ENCODE measurements at places on chromosomes 13 and 19.

GRCh38 chr13:112859817-112860190 lies 109.2 kb upstream of the MCF2L start:
- no peak for DNase-seq

GRCh38 chr13:60032851-60033250 lies 130.9 kb downstream of the DIAPH3 start:
- no peak for DNase-seq

GRCh38 chr13:54424344-54424743 lies 1395.7 kb downstream of the OLFM4 start:
- no peak for DNase-seq

DNA sequence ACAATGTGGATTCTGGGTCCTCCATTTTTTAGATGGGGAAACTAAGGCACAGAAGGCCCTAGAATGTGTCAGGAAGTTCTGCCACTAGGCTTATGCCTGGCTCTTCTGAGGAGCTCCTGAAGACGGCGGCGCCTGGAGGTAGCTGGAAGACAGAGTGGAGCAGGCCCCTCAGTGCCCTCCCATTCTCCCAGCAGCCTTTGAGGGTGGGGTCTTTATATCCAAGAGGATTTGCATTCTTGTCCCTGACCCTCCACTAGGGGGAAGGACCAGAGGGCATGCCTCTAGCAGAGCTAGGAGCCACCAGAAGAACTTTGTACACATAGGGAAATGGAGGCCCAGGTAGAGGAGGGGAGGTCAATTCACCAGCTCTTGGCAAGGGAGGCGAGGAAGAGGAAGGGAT lies 9.4 kb downstream of the CELF5 start:
- DNase-seq = no peak

GRCh38 chr13:78032132-78032531 lies 113.5 kb upstream of the EDNRB start:
- DNase-seq = no peak

- no peak for DNase-seq
These were observed 29.2 kb downstream of the SIPA1L3 start for GRCh38 chr19:37936166-37936565.

DNA sequence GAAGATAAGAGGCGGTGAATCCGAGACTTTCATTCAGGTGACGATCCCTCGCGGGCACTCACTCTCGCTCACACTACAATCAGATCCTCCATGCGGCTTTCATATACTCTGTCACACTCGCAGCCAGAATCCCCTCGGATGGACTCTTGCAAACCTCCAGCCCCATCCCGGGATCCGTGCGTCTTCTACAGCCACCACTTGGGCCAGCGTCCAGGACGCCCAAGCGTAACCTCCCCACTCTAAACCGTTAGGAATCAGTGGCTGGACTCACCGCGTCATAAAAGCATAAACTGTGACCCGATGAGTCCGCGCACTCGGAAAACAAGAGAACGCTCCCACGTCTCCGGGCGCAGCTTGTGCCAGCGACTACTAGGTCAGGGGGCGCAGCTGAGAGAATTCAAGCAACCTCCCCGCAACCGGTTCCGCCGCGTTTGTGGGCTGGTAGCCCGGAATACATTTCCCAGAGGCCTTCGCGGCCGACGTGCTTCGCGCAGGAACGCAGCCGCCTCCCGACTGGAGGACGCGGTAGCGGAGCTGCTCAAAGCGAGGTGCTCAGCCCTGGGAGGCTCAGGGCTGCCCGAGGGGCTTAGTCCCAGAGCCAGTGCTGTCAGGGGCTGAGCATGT lies 27.6 kb downstream of the ZNF607 start:
- peak; percentile 70 for DNase-seq

GRCh38 chr13:107867701-107868661 lies 347.4 kb downstream of the LIG4 start:
- DNase-seq = no peak

GRCh38 chr13:30727491-30728355 lies 7.6 kb upstream of the ALOX5AP start:
- no peak for DNase-seq

GRCh38 chr13:49996161-49996915 lies 504 bp upstream of the TRIM13 start:
- peak; percentile 88 for DNase-seq

GRCh38 chr13:73989244-73989843 lies 144.9 kb downstream of the KLF12 start:
- no peak for DNase-seq

GRCh38 chr19:28577233-28577632 lies 635.7 kb downstream of the UQCRFS1 start:
- no peak for DNase-seq

- no peak for DNase-seq
These were observed 26.9 kb downstream of the RFX1 start for GRCh38 chr19:13979244-13979615.

GRCh38 chr19:19372656-19373416 lies 32.6 kb upstream of the GATAD2A start:
- no peak for DNase-seq

DNA sequence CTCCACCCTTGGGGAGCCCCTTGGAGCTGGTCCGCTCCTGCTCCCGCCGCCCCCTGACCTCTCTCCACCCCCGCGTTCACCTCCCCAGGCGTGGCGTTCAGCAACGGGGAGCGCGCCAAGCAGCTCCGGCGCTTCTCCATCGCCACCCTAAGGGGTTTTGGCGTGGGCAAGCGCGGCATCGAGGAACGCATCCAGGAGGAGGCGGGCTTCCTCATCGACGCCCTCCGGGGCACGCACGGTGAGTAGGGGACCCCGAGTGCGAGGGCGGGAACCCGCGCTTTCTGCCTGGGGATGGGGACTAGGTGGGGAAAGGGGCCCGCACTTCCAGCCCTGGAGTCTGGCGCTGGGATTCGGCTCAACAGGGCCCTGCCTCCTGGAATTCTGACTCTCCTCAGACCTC lies 1.7 kb downstream of the CYP2A13 start:
- DNase-seq = no peak

- DNase-seq = peak; percentile 22
These were observed 25.2 kb downstream of the ZNRF4 start for GRCh38 chr19:5480427-5480836.

DNA sequence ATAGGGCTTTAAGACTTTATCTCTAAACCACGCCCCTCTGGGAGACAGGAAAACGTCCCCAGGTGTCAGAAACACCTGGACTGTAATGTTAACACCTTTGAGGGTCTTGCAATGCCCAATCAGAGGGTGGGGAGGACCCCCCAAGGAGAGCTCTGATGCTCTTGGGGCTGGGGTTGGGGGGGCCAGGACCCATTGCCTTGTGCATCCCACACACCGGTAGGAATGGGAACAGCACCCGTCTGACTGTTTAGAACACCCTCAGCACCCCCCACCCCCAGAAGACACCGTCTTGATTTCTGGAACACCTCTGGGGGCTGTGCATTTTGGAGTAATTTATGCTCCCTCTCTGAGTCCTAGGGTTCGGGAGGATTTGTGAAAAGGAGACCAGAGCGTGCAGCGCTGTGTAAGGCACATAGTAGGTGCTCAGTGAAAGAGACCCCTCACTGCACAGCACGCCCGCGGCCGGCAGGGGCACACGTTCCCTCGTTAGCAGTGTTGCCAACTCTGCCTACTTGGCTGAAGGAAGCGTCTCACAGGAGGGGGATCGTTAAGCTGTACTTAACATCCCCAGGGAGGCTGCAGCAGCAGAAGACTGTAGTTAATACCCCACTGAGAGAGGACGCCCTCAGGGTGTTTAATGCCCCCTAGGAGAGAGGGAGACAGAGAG lies 2.8 kb upstream of the ERFL start:
- DNase-seq = no peak

- DNase-seq = no peak
These were observed 11.8 kb upstream of the FGF9 start for GRCh38 chr13:21659087-21659486.

GRCh38 chr13:95948656-95949055 lies 104.5 kb downstream of the UGGT2 start:
- DNase-seq = no peak

DNA sequence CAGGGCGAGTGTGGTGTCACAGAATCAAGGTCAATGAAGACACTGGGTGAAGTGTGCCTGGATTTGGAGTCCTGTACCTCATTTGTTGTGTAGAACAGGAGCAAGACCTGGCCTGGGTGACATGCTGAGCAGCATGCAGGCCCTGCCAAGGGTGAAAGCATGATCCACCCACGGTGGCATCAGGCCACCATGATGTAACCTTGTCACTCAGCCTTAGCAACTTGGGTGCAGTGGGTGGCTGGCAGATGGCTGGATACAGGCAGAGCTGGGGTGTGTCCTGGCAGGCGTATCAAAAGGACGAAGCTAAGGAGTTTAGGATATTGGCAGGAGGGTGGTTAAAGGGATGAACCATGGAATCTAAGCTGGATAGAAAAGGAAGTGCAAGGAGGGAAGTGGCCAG lies 10.3 kb downstream of the THSD1 start:
- no peak for DNase-seq

- DNase-seq = no peak
These were observed 223.0 kb downstream of the LHFPL6 start for GRCh38 chr13:39379667-39380655.

DNA sequence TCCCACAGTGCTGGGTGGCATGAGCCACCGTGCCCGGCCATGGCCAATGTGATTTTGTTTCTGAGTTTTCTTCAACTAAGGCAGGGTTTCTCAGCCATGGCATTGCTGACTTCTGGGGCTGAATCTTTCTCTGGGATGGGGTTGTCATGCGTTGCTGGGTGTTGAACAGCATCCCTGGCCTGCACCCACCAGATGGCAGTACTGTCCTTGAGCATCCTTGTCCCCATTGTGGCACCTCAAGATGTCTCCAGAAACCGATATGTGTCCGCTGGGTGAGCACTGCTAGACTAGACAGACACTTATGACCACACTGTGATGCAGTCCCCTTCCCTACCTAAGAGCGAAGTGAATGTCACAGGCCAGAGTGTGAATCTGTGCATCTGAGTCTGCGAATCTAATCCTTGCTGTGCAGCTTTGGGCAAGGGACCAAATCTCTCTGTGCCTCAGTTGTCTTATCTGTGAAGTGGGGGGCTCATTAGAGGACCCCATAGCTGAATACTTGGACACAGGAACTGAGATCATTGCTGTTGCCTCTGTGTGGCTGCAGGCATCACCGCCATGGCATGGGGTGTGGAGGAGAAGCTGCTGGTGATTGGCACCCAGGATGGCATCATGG lies 50.3 kb upstream of the SIN3B start:
- DNase-seq = peak; percentile 30

DNA sequence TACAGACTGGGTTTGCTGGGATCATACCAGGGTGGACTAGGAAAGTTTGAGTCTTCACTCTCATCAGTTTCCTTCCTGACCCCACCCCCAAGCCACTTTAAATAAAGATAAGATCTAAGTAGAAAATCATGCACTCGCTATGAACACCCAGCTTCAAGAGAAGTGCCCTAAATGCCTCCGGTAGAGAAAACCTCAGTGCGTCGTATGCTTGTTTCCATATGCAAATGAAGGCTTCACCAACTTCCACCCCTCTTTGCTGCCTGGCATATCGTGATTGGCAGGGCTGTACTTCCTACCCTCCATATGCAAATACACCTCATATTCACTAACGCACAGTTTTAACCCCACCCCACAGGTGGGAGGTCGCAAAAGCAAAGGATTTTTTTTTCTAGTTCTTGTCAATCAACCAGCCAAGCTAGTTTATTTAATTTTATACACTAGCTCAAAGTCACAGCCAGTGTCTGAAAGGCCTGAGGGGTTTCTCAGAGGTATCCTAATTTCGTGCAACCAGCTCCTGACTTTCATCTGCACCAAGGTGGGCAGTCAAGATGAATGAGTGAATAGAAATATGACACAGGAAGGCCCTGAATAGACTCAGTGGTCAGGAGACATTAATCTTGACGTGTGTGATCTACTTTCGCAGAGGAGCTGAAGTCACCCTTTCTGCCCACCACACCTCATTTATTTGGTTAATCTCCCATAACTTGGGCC lies 121.1 kb upstream of the TSHZ3 start:
- no peak for DNase-seq

GRCh38 chr19:16496613-16496983 lies 404 bp downstream of the C19orf44 start:
- DNase-seq = no peak

GRCh38 chr19:13095393-13095784 lies 7.3 kb downstream of the LYL1 start:
- no peak for DNase-seq

DNA sequence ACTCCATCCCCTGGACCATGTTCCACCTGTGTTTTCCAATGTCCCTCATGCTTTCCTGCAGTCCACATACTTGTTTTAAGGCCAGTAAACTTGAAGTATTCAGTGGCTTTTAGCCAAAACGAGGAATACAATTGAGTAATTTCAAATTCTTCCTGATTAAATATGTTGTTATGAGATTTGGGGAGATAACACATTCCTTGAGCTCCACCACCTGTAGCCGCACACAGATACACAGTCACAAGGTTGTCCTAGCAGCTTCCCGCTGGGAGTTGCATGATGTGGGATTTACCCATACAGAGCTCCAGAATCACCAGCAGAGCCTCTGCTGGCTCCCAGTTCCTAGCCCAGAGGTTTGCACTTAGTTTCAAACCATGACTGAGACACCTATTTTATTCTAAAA lies 53.6 kb upstream of the FRY start:
- DNase-seq = no peak

DNA sequence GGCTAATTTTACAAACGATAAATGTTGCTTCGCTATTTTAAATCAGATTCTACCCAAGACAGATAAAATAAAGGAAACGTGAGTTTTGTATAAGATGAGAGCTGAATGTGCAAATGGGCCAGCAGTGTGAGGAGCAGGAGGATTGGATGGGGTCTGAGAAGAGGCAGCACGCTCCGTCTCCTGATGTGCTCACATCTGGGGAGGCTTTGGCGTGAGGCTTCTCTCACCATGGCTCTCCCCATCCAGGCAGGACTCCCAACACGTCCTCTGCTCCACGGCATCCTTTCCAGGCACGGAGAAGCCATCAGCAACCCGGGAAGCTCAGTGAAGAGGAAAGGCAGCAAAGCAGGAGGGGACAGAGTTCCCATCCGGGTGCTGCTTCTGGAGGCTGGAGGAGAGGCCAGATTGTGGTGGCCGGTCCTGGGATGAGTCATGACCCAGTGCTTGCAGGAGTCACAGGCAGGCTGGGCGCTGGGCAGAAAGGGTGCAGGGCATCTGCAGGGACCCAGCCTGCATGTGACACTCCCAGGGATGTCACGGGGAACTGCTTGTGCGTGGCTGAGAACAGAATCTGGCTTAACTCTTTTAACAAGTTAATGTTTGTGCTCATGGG lies 47.5 kb downstream of the ZNF536 start:
- DNase-seq = no peak

GRCh38 chr13:99796175-99796819 lies 175.3 kb downstream of the ZIC5 start:
- DNase-seq = no peak

- DNase-seq = no peak
These were observed 83.1 kb downstream of the AKAP11 start for GRCh38 chr13:42355092-42355485.

DNA sequence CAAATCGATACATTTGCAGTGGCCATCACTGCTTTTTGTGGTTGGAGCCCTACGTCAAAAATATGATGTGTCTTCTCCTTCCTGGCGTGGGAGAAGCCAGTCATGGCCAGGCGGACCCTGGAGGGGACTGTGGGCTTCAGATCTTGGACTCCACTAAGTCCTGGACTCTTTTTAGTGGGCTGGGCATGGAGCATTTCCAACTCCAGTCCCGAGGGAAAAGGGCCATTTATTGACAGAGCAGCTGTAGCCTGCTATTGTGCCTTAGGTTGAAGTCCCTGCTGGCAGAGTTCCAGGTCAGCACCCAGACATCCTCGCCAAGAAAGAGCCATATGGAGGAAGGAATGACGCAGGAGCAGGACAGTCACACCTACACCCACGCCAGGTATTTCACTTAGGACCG lies 179.2 kb upstream of the ZNF507 start:
- no peak for DNase-seq
